ENCODE measurements at places on chromosomes 16 and 17.

- DNase-seq = no peak
Measured at GRCh38 chr17:43380307-43380706, 18.5 kb upstream of the ARL4D start.

GRCh38 chr17:55090079-55090492 lies 121.5 kb downstream of the STXBP4 start:
- peak; percentile 53 for DNase-seq

DNA sequence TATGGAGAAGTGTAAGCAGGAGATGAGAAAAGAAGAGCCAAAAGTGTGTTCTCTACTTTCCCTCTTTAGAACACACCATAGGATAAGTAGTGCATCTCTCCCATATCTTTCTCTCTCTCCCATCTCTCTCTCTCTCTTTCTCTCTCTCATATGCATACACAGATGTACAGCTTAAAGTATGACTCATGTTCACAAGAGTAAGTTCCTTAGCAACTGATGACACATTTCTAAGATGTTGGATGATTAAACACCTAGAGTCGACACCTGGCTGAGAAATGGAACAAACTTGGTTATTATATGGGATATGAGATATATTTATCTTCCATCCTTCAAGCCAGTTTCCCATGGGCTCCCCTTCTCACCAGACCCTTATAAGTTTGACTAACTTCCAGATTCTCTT lies 113.5 kb downstream of the TMEM132E start:
- no peak for DNase-seq

DNA sequence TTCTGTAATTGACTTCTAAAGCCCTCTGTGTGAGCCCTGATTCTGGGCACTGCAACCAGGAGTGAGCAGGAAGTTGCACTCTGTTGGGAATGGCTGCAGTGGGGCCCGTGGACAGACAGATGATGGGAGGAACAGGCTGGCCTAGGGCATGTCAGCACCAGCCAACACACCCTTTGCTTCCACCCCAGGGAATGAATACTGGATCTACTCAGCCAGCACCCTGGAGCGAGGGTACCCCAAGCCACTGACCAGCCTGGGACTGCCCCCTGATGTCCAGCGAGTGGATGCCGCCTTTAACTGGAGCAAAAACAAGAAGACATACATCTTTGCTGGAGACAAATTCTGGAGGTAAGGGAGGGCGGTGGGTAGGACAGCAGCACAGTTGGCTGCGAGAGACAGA lies 10.8 kb upstream of the LPCAT2 start:
- no peak for DNase-seq

DNA sequence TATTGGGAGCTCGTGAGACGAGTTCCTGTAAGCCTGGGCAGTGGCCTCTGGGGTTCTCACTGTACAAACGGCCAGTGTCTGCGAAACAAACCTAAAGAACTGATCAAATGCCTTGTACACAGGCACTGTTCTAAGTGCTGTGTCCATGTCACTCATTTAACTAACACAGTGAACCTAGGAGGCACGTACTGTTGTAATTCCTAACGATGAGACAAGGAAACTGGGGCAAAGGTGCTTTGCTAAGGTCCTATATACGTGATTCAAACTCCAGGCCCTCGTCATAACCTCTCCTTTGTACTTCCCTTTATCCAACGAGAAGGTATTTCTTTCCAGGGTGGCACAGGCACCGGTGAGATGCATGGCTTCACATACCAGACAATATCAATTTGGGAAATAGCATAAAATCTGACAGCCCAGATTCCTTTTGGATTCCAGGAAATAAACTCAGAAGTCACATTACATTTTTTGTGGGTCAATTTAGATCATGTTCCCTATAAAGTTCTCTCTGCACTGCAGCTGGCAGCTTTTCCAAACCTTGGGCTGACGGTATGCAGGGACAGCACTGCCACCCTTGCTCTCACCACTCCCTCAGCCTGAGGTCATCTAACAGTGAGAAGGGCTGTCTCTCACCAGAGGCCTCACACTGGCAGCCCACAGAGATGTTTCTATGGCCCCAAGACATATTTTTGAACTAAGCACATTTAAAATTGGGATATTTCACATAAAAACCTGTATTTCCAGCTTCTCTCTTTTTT lies 18.3 kb downstream of the GLYR1 start:
- no peak for DNase-seq

GRCh38 chr17:49029801-49030200 lies 32.6 kb downstream of the IGF2BP1 start:
- DNase-seq = no peak
